Type B pancreatic cell (in vitro differentiated cells): ENCODE measurements at places on chromosomes 7 and 10.

GRCh38 chr10:21771219-21771618 is 232.3 kb downstream of the DNAJC1 start:
- DNase-seq: no peak

GRCh38 chr7:155963771-155964195 is 151.5 kb upstream of the SHH start:
- no peak for DNase-seq

GRCh38 chr10:73552819-73553715 is 38.1 kb downstream of the USP54 start:
- DNase-seq: no peak

GRCh38 chr10:127474501-127474900 is 74.6 kb upstream of the NPS start:
- DNase-seq: no peak

GRCh38 chr10:95193944-95194343 is at the start of gene ACSM6:
Gene ACSM6, plus strand, starts transcription at chr10:95194238. Its CDS starts 248 bp downstream, at chr10:95194486.
- DNase-seq: no peak

DNA sequence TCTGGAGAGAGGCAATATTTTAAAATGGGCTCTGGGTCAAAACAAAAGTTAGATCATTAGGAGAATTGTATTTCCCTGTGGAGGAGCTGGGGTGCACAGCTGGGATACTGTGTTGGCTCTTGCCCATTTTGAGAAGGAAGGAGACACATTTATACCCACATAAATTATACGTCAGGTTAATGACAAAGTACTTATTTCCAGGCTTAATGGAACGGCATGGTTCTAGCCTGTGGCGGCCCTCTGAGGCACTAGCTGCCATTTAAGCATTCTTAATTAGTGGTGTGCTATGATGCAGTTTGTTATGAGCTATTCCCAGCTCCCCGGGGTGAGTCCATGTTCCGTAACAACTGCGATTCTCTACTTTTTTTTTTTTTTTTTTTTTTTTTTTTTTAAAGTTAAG is 193.5 kb downstream of the SEC23IP start:
- no peak for DNase-seq

GRCh38 chr10:124949543-124949942 is 7.6 kb downstream of the ZRANB1 start:
- DNase-seq: no peak

- DNase-seq: no peak
These were observed 27.2 kb upstream of the WNT16 start for GRCh38 chr7:121301446-121302213.

- DNase-seq: no peak
These were observed 1083.9 kb downstream of the SORCS3 start for GRCh38 chr10:105725007-105725406.

DNA sequence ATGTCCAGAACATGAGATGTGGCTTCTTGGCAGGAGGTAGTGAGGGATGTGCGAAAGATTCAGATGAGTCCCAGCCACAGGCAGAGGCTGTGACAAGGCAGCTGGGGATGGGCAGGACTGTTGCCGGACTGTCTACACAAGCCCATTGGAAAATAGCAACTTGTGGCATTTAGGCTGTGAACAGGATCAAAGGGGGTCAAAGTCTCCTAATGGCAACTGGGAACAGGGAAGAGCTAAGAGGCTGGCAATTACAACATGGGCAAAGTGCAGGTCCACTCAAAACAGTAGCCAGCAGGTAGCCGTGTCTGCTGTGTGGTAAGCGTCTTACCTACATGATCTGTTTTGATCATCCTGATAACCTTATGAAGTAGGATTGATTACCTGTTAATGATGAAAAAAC is 254.2 kb upstream of the ZNF32 start:
- no peak for DNase-seq

GRCh38 chr10:113125612-113126011 is 175.6 kb downstream of the TCF7L2 start:
- no peak for DNase-seq

DNA sequence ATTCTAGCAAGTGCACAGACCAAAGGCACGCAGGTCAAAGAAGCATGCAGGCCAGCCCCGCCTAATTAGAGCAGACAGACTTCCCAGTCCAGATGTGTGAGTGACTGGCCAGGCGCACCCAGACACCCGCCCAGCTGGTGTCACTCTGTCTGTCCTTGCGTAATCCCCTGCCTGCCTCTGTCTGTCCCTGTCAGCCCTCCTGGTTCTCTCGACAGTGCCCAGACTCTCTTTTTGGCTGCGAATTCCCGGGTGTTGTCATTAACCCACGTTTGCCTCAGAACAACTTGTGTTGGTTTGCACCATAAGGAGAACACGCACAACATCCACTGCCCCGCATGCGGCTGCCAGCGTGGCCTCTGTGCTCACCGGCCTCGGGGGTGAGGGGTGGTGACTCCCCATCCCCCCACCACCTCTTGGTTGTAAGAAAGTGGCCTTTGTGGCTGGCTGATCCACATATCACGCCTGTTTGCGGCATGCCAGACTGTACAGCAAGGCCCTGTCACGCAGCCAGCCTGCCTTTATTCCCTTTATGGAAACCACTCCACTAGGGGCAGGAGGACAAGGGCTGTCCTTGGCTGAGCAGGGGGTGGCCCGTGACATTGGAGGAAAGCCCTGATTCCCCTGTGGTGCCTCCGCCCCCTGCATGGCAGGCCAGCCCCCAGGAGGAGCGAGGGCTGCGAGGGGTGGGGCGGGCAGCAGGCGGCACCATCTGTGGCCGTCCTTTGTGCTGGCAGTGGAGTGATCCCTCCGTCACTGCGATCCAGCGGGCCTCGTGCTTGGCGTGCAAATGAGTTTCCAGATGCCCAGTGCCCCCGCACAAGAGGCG is 72.8 kb upstream of the PPIF start:
- DNase-seq: no peak

- no peak for DNase-seq
These were observed 2.0 kb upstream of the ARPC1B start for GRCh38 chr7:99372275-99373090.

DNA sequence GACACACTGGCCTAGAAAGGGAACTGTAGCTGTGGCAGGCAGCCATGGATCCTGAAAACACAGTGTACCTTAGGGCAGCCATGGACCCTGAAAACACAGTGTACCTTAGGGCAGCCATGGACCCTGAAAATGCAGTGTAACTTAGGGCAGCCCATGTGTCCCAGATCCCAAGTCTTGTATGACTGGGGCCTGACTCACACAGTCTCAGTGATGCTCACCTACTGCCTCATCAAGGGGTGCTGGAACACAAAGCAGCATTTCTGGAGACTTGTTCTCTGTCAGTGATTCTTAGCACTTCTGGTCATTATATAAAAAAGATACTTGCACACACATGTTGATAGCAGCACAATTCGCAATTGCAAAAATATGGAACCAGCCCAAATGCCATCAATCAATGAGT is 70.2 kb upstream of the LAMB4 start:
- no peak for DNase-seq

GRCh38 chr10:44153918-44154670 is 230.8 kb downstream of the CXCL12 start:
- DNase-seq: no peak

DNA sequence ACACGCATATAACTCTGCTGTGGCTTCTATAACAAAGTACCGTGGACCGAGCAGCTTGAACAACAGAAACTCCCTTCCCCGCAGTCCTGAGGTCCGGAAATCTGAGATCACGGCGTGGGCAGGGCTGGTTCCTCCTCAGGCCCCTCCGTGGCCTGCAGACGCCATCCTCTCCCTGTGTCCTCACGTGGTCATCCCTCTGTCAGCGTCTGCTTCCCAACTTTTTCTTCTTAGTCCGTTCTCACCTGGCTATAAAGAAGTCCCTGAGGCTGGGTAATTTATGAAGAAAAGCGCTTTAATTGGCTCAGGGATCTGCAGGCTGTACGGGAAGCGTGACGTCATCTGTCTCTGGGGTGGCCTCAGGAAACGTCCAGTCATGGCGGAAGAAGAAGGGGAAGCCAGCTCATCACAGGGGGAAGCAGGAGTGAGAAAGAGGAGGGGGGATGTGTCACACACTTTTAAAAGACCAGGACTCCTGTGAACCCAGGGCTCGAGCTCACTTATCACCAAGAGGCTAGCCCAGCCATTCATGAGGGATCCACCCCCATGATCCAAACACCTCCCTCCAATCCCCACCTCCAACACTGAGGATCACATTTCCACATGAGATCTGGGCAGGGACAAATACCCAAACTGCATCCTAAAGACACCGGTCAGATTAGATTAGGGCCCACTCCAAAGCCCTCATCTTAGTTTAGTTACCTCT is 91.2 kb upstream of the INSIG1 start:
- no peak for DNase-seq

- DNase-seq: no peak
These were observed 668.6 kb downstream of the NRG3 start for GRCh38 chr10:82543631-82544030.

DNA sequence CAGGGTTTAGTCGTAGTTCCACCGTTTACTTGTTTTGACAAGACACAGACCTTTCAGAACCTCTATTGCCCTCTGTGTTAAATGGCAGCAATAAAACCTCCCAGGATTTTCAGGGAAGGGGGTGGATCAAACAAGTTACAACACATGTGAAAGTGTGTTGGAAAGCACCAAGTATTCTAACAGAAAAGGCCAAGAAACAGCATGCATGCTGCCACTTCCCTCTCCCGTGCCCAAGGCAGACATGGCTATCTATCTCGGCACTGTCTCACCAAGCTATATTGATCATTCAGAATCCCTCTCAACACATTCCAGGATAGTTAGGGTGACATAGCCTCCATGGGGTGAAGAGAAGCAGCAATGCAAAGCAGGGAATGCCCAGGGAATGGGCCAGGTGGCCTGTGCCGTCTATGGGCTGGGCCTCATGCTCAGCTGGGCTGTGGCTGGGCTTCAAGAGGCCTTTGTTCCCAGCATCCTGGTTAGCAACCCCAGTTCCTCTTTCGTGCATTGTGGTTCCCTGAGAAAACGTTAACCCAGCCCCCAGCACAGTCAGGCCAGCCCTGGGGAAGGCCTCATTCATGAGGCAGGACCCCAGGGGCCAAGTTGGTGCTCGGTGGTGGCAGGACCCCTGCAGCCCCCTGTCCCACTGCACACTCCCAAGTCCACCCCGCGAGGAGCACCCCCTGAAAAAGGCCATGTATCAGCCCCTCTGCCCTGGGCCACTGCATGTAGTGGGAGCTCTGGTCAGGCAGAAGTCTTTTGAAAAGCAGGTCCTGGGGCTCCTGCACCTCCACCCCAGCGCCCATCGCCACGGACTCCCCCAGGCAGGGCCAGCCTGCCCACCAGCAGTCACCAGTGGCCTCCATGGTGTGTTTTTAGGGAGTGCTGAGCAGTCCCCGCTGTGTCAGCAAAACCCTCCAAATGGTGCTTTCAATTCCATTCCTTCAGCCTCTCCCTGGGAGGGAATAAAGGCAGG is 25.5 kb downstream of the VSIR start:
- no peak for DNase-seq

DNA sequence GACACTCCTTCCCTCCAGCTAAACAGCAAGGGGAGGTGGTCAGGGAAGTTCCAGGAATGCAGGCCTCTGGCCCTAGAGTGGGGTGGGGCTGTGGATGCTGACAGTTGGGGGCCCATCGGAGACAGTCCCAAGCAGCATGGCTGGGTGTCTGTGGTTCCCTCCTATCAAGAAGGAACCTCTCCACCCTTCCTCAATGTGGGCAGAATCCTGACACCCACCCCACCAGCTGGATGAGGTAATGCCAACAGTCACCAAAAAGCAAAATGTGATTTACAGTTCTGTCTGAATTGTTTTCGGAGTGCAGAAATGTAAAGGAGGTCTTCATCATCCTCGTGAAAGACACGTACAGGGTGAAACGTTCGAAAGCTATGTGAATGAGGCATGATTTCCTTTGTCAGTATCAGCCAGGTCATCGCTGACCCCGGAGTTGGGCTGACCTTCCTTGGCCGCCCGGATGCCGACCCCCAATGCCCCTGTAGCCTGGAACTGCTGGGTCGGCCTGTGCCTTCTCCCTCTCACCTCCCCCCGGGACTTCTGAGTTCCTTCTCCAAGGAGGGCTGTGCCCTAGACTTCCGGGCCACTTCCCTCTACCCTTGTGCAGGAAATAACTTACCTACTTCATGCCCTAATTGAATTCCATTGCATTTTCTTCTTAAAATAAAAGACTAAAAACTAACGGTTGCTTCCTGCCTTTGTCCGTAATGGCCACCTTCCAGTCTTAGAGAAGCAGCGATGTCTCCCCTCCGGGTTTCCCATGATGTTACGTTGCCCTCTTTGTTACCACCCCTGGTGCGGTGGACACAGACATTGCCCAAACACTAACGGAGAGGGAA is 24.5 kb downstream of the FOXK1 start:
- DNase-seq: no peak

GRCh38 chr7:155181768-155182167 is 111.6 kb downstream of the HTR5A start:
- no peak for DNase-seq

- no peak for DNase-seq
These were observed 565.8 kb upstream of the ADARB2 start for GRCh38 chr10:2303169-2303568.

- DNase-seq: no peak
These were observed 31.6 kb downstream of the HOXA1 start for GRCh38 chr7:27064159-27064558.

DNA sequence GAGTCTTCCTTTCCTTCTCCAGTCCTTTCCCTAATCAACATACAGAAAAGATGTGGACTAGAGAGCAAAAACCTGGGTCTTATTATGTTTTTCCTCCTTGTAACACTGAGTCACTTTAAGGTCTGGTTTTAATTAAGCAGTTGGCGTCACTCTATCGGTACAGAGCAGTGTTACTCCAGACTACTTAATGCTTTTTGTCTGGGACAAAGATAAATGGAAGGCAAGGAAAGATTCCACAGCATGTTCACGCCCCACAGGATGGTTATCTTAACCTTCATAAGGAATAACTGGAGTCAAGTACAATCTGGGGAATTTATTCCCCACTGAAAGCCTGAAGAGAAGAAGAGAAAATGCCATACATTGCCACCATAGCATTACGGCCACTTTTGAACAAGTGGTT is 145.7 kb downstream of the ELAPOR2 start:
- no peak for DNase-seq

- DNase-seq: no peak
These were observed 14.1 kb downstream of the SSMEM1 start for GRCh38 chr7:130221746-130222145.

DNA sequence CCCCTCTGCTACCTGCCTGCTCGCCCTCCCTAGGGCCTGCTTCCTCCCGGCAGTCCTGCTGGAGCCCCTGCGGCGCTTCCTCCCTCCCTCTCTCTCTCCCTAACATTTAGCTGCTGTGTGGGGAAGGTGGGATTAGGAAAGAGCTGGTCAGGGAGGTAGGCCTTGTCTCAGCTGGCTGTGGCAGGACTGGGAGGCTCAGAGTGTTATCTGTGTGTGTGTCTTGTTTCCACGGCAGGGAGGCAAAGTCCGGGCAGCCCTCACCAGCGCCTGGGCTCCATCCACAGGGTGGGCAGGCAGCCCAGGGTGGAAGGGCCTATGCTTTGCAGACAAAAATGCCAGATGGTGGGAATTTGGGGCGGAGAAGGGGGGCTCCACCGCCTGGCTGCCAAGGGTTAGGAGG is 105.7 kb downstream of the RPS24 start:
- no peak for DNase-seq

GRCh38 chr10:43029043-43029442 is 47.8 kb upstream of the RET start:
- DNase-seq: no peak
